ENCODE measurements at places on chromosomes 4 and X. TPM values are rescaled to one million over a fixed set of nuclear protein-coding genes. Genes with fewer than 3 reads are reported as not detected.

FGF16 gene
- not detected for total RNA-seq

XPNPEP2 gene
- 0.24 TPM for total RNA-seq

RNF175 gene
- not detected for total RNA-seq

ADH7 gene
- total RNA-seq: not detected

BMPR1B gene
- total RNA-seq: not detected

Data from activated T-helper 1 cell treated with anti-CD3 and anti-CD28 coated beads, Interleukin-12 subunit alpha, Interleukin-12 subunit beta, Interleukin-2, Interleukin-4 antibody, amounts not matched to agents 30 ng/mL and 10 ng/mL and 1 ng/mL, durations not matched to agents 14 hours and 24 hours and 36 hours (primary cell).